Left lung (tissue), 14 donors: ENCODE measurements at places on chromosomes 5 and 9.
A peak's percentile ranks its signal among the peaks of the same experiment; 100 is the strongest.

- no peak for DNase-seq
Observed at GRCh38 chr5:13478831-13479465, 465.5 kb downstream of the DNAH5 start.

DNA sequence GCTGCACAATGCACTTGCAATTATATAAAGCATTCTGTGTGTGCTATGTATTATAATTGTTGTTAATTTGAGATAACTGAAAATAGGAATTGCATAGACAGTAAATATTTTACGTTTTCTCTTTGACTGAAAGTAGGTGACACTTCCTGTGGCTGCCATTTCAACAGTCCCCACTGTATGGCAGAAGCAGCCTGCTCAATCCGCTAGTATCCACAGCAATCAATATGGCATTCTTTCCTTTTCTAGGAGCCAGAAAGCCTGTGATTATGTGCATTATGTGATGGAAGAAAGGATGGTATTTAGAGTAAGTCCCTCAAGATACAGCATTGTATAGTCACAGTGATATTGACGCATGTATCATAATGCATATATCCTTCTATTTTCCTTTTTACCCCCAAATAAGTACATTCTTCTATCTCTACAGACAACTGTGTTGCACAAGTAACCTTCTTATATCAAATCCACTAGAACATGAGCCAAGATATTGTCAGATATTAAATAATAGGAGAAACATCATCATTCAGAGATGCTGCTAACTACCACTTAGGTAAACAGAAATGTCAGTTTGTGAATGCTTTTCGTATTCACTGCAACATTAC lies 59.7 kb downstream of the CARTPT start:
- DNase-seq: peak; percentile 27

- no peak for DNase-seq
Observed at GRCh38 chr5:156137071-156137869, 189.7 kb upstream of the SGCD start.

DNA sequence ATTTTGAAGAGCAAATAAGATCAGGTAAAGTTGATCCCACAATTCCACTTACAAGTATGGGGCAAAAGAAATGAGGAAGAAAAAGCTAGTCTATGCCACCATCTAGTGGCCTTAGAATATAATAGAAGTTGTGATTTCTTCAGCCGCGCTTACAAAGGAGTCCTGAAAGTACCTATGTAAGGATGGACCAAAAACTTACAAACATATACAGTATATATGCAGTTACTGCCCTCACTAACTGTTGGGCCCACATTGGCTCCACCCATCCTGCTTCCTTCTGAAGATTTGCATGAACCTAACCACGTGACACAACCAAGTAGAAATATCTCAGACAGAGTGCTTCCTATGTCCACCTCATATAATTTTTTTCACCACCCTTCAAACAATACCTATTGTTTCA lies 11.7 kb upstream of the OR13D1 start:
- no peak for DNase-seq

DNA sequence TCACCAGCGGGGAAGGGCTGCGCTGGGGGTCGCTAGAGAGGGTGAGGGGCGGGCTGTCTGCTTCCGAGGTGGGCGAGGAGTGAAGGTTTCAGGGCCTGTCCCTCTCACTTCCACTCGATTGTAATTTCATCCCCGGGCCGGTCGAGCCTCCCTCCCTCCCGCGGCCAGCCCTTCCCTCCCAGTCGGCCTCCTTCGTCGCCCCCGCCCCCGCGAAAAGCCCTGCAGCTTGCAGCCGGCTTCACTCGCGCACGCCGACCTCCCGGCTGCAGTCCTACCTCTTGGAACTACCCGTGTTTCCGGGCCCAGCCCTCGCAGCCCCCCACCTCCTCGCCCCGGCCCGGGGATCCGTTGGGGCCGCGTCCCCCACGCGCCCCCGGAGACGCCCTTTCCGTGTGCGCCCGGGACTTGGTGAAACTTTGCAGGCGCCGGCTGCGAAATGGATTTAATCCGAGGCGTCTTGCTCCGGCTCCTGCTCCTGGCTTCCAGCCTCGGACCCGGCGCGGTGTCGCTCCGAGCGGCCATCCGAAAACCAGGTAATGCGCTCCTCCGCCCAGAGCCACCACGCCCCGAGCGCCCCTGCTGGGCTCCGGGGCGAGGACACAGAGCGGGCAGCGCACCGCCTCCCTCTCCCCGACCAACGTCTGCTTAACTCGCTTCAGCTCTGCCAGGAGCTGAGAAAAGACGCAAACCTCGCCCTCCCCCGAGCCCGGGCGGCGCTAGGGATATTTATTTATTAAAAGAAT lies at the start of gene EGFLAM:
EGFLAM (plus strand) TSS at position 241 of the 743 bp plus-strand sequence; CDS start at position 437, 196 bp downstream.
- DNase-seq: peak; percentile 40
